Astrocyte (in vitro differentiated cells and primary cell): ENCODE measurements at places on chromosomes 13 and 19.

GRCh38 chr19:18128044-18128443 is 24.9 kb upstream of the PIK3R2 start:
- DNase-seq: no peak

DNA sequence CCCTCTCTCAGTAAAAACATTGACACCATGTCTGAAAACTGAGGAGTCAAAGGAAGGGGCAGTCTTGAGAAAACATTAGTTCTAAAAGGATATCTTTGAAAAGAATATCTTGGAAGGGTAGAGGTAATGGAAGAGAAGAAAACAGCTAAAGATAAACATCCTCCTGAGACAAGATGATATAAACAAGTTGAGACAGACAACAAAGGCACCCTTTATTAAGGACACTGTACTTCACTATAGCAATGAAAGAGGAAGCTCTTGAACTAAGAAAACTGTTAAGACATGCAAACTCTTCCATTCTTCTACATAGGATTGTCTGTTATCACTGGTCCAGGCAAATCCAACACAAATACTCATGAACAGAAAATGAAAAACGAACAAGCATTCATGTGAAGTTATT is 46.3 kb downstream of the MTMR6 start:
- DNase-seq: no peak

DNA sequence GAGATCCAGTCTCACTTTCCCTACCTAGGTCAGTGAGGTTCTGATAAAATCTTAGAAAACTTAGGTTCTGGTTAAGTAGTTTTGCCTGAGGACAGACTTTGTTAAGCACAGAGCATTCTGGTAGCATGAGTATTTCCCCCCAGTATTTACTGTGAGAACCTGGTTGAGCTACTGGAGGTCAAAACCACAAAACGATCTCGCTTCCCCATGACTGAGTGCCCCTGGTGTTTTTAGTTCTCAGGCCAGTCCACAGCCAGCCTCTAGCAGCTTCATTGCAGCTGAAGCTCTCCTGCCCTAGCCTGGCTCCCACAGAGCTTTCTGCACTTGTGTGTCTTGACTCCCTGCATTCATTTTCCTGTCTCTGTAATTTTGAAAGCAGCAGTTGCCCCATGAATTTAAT is 1138.2 kb downstream of the UQCRFS1 start:
- DNase-seq: no peak

DNA sequence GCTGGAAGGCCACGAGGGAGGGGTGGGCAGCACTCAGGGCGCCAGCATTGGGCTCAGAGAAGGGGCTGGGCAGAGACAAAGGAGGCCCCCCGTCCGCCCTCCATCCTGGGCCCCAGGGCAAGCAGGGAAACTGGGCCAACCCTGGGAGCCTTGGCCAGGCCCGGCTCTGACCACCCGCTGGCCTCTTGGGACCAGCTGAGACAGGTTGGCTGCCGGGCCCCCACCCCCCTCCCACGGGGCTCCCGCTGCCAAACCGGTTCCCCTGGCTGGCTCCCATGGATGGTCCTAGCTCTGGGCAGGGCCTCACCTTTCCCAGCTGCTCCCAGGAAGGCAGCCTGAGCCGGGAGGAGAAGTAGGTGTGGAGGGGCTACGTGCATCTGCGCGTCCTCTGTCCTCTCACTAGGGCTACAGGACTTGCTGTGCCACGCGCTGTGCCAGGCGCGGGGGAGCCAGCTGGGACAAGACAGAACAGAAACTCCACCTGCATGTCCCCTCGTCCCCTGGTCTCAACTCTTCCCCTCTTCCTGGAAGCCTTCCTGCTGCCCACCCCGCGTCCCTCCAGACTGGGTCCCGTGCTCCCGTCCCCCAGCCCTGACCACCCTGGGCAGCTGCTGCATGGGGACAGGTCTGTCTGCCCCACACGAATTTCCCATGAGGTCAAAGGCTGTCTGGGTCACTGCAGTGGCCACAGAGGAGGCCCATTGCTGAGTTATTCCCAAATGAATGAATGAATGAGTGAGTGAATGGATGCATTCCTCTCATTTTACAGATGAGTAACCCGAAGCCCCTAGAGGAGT is 29.1 kb upstream of the NCCRP1 start:
- DNase-seq: no peak

DNA sequence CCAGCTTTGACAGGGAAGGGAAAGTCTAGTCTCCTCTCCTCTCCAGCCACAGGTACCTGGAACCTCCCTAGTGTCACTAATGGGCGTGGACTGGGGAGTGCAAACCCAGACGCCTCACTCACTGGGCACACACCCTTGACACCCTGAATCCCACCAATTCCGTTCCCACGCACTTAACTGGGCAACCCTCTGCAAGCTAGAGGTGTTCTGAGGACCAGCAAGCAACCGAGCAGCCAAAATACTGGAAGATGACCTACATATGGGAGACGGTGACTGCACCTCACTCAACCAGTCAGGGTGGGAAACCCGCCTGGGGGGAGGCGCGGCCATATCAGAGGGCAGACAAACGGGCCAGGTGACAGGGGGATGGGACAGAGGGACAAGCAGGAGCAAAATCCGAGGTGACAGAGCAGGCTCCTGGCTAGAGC is 991 bp downstream of the ABHD17A start:
- no peak for DNase-seq

DNA sequence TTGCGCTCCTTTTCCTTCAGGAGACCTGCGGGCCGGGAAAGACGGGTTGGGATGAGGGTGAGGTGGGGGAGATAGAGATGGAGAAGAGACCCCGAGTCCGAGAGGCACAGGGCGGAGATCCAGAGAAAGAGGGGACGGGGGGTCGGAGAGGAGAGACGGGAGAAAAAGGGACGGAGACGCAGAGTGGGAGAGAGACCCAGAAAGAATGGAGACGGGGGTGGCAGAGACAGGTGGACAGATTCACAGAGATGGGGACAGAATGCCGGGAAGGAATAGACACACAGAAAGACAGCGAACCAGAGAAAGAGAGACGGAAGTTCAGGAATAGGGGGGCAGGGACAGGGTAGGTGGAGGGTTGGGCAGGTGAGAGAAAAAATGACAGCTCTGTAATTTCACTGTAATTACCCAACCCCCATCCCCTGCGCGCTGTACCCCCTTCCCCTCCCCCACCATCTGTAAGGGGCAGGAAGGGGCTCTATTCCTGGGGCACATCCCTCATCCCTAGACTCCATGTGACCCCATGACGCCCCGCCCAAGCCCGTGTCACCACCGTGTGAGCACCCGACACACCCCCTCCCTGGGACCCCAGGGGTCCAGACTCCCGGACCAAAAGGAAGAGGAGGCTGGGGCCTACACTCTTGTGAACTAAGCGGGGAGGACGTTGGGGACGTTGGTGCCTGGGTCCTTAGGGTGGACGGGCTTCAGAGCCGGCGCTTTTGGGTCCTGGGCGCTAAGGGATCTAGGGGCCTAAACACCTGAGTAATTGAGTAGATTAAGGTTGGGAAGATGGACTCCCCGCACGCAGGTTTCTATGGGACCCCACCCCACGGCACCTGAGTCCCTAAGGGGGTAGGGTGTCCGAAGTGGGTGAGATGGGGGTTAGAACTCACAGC is 967 bp downstream of the DBP start:
- DNase-seq: no peak

DNA sequence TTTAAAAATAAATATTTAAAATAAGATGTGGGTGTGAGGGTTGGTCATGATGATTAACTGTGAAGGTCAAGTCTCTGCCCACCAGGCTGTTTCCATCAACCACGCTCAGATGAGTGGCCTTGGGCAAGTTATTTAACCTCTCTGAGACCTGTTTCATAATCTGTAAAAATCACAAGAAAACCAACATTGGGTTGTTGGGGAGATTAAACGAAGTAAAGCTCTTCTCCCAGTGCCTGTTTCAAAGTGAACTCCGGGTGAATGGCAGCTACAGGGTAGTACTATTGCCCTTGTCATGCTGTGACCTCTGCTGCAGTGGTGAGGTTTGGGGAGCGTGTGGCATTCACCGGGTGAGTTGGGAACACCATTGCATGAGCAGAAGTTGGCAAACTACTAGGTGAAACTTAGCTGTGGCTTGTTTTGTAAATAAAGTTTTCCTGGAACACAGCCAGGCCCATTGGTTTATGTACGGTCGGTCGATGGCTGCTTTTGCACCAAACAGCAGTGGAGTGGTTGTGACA is 153.2 kb downstream of the USP12 start:
- no peak for DNase-seq

GRCh38 chr13:36552334-36552733 is 120.0 kb downstream of the CCNA1 start:
- no peak for DNase-seq

GRCh38 chr13:29379865-29380264 is 215.6 kb downstream of the SLC7A1 start:
- DNase-seq: no peak

- DNase-seq: no peak
Observed at GRCh38 chr13:111969551-111970135, 97.3 kb upstream of the SOX1 start.
